NCI-H1417 treated with DMSO at 0.1 percent for 48 hours (cell line): ENCODE measurements at places on chromosomes 6 and 20.

DNA sequence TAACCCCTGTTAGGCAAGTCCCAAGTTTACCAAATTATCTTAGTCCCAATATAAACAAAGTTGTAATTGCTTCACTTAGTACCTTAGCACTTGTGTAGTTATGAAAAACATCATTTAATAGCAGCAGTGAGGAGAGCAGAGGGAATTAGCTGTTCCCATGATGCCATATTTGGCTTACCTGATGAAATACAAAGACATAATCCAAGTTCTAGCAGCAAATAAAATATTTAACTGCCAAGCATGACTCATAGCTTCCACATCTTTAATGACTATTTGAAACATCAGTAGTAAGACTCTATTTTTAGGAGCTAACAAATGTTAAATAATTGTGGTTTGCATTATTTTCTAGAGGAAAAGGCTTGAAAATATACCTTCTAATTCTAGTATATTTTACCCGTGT is 94.0 kb upstream of the MCHR2 start:
- no peak for DNase-seq

GRCh38 chr20:16612706-16613105 is 39.5 kb upstream of the KIF16B start:
- no peak for DNase-seq

DNA sequence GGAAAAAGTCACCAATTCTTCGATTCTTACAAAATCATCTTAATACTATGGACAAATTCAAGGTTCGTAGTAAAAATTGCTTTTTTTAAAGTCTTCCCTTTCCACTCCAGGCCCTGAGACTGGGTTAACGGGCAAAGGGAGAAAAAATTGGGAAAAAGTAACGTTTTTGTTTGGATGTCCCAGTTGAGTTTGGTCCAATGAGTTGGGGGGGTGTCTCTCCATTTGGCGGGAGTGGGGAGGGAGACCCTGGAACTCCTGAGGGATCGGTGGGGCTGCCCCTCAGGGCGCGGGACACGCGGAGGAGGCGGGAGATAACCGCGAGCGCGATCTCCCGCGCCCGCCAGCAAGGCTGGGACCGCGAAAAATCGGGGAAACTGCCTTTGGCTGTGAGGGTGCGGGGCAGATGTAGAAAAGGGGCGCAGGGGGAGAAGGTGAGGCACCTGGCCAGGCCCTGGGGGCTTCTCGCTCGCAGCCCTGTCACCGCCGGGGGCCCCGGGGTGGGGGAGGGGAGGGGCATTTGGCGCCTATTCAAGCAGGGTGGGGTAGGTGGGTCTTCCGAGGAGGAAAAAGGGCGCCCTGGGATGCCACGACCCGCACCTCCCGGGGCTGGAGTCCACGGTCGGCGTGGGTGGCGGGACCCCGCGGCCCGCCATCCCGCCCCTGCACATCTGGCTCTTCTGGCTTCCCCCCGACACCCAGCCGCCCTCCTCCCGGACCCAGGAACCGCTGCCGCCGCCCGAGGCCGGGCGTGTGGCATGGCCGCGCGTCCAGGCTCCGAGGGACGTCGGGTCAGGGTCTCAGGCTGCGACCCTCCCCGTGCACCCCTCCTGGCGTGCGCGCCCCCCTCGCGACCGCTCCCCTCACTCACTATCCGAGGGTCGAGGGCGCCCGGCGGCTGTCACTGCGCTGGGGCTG is 595 bp downstream of the FBXO5 start:
- DNase-seq: no peak

- DNase-seq: no peak
These were observed 87.1 kb downstream of the COL19A1 start for GRCh38 chr6:69953491-69953890.

DNA sequence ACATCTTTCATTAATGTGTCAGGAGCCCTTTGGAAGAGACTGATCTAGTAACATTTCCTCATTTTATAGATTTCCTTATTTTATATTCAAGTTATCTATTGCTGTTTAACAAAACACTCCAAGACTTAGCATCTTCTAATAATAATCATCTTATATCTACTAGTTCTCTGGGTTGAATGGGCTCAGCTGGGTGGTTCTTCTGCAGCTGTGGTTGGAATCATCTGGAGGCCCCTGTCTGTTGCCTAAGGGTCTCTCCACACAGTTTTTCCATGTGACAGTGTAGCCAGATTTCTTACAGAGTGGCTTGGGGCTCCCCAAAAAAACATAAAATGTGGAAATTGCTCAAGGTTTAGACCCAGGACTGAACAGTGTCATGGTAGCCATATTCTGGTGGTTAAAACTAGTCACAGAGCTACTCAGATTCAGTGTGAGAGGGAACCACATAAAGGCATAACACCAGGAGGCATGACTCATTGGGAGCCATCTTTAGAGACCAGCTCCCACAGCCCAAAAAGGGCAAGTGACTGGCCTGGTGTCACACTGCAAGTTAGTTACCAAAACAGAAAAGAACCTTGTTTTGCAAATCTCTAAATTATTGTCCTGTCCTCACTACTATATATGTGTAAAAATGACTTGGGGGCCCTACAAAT is 11.5 kb downstream of the SLC2A10 start:
- no peak for DNase-seq

DNA sequence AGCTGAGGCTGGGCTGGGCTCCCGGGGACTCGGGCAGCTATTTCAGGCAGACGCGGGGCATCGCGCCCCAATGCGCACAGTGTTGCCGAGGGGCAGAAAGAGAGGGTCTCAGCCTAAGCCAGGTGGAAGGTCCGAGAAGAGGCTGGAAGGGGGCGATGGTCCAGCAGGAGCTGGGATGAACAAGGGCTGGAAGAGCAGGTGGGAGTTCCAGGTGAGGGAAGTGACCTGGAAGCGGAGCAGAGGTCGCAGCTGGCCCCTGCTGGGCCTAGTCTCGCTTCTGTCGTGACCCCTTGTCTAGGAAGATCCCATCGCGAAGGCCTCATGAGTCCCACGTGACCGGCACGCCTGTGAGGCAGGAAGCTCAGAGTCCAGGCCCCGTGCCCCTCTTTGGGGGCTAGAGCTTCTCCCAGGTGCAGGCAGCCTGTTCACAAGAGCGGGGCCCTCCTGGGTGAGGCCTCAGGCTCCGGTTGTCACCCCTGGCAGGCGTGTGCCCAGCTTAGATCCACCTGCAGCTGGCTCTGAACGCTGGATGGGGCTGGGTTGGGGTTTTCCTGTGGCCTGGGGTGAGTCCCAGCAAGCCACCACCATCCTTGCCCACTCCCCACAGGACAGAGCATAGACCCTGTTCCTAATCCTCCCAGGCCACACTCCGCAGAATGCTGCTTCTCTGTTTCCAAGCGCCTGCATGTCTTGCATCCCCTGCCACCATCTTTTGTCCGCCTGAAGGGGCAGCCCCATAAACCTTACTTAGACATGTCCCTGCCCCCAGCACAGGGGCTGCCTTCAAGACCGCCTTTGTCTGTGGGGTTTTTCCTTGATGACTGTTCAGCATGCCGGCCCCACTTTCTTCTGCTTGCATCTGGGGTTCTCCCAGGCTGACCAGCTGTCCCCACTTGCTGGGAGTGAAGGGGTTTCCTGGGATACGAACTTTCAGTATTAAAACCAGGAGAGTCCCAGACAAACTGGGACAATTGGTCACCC is 15.1 kb downstream of the SLC22A3 start:
- DNase-seq: no peak

GRCh38 chr6:33634161-33634727 is 13.1 kb downstream of the ITPR3 start:
- no peak for DNase-seq

DNA sequence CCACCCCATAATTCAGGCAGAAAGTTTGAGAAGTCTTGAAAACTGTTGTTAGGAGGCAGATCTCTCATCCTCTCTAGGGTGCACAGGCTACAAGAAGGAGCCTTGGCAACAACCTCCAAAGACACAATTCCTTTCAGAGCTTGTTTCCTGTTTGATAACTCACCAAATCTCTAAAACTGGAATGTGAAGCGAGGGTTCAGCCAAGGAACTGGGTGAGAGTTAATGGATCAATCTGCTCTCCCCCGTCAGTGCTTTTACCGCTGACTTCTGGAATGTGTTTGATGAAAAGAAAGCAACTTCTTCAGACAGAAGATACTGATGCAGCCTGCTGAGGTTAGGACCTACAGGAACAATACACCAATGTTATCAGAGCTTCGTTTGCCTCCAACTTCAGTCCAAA is 171.8 kb upstream of the BMP2 start:
- no peak for DNase-seq

DNA sequence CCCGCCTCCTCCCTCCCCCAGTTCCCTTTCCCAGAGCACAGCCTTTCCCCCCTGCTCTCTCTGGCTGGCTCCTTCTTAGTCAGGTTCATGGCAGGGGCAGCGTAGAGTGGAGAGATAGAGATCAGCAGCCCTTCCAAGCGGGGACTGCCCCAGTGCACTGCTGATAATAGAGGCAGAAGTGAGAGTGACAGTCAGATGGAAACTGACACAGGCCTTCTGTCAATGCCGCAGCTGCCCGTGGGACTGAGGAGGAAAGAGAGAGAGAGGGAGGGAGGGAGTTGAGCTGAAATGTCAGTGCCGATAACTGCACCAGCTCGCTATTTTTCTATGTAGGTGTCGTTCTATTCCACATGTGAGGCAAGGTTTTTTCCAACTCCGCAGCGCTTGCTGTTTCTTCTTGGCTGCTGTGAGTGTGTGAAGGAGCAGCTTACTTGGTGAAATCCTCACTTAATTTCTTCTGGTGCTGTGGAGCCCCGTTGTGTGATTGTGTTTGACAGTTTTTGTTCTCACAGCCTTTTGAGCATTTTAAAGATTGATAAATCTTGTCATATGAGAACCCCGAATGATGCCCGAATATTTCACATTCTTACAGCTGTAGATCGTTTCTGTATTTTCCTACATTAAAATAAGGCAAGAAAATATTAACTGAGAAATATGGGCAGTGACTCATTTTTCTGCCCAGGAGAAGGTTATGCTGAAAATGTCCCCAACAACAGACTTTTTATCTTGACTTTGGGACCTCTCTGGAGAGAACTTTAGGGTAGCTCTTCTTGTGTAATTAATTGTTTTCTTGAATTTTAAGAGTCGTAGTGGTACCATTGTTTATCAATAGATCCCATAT is 386.4 kb upstream of the MMS22L start:
- DNase-seq: no peak

DNA sequence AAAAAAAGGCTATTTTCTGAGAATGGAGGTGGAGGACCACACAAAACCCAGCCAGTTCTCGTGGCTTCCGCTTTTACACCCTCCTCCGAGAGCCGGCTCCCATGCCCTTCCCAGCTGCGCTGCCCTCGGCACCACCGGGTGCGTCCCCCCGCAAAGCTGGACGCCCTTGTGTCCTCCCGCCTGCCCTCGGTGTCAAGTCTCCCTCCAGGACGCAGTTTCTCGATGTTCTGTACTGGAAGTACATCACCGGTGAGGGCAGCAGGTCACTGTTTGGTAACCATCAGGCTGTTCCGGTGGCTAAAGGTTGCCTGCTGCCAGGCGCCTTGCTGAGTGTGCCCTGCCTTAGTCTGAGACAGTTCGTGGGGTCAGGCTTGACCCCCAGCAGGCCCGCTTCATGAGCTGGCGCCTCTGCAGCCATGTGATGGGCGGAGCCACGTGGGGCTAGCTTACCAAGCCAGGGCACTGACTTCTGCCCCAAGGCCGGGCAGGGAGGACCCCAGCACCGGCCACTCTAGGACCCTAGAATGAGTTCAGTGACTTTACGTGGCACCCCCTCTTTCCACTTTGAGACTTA is 34.6 kb downstream of the RREB1 start:
- no peak for DNase-seq

GRCh38 chr6:3183066-3183465 is 25.7 kb upstream of the TUBB2A start:
- DNase-seq: no peak

DNA sequence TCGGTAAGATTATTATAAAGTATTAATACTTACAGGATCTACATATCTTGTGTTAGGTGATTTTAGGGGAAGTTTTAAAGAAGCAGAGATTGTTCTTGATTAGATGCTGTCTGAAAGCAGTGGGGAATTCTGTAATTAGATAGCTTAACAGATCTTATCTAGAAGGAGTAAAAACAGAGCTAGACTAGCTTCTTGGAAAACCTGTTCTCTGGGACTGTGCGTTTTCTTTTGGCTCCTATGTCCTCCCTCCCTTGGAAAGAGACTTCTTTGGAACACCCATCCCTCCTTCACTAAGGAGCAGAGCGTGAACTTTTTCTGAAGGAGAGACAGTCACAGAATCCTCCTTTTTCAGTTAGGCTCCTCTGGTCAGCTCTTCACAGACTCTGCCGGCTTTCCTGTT is 83.5 kb upstream of the ZNF184 start:
- no peak for DNase-seq

GRCh38 chr6:105036351-105036750 is 79.4 kb downstream of the LIN28B start:
- no peak for DNase-seq

- DNase-seq: no peak
These were observed 91.0 kb downstream of the NCR2 start for GRCh38 chr6:41426438-41426851.

- DNase-seq: no peak
These were observed 36.7 kb upstream of the CHD6 start for GRCh38 chr20:41654884-41655283.

DNA sequence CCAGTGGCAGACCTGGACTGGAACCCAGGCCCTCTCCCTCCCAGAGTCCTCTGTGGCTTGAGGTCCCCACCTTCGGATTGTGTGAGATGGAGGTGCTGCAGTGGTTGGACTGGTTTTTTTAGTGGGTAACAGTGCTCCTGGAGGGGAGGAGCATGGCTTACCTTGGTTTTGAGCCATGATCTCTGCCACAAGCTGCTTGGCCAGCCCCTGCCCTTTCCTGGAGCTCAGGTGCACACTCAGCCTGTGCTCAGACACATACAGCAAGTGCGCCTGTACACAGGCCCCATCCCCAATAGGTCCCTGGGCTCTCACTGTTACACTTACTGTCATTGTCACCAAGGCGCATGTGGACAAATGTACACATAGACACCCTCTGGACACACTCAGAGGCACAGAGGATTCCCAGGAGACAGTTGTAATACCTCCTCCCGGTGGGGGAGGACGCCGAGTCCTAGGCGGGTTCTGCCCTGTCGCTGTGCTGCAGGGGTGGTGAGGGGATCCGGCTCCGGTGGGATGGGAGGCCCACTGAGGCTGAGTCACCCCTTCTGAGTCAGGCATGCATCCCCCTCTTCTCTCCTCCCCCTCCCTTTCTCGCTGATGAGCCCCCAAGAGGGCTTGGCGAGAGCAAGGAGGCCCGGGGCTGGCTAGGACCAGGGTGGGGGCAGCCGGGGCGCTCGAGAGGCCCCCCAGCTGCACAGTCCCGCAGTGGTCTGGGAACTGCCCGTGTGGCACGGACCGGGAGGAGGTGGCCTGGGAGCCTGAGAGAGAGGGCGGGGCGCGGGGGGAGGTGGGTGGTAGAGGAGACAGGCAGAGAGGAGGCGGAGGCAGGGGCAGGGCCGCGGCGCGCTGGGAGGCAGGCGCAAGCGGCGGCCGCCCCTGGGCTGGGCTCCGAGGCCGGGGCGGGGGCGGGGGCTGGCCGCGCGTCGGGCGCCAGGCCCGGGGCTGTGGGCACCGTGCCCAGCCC is 522 bp upstream of the EPB41L1 start:
- DNase-seq: peak; percentile 16
